ENCODE measurements at places on chromosomes 16 and 17. TPM values are rescaled to one million over a fixed set of nuclear protein-coding genes. Genes with fewer than 3 reads are reported as not detected.
A peak's percentile ranks its signal among the peaks of the same experiment; 100 is the strongest.

The CES1 gene
- total RNA-seq = 18.8 TPM

DNA sequence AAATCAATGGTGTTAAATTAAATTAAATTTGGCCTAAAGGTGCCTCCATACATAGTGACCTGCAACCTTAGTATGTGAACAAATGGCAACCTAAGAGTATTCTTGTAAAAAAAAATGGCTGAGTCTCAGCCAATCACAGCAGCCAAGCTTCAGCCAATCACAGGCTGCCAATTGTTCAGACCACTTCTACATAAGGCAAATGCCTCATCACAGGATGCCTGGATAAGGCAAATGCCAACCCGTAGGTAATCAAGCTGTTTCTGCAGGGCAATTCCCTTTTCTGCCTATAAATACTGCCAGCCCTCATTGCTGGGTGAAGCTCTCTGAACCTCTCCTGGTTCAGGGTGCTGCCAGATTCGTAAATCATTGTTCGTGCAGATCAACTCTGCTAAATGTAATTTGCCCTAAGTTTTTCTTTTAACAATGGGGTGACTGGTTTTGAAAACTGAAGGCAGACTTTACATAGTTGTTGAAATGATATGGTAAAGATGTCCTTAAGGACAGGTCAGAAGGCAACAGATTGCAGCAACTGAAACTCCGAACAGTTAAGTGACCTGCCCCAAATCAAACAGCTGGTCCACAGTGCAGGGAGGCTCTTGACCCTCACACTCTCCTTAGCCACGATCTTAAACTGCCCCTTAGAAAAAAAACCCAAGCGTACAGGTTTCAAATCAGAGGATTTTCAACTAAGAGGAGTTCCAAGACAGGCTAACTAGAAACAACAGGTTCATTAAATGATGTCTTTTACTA is 50.3 kb downstream of the N4BP1 start:
- DNase-seq = no peak

The C16orf92 gene
- total RNA-seq = not detected

GRCh38 chr17:14310101-14310500 is 9.2 kb downstream of the HS3ST3B1 start:
- no peak for DNase-seq

The MIS12 gene
- 14.2 TPM for total RNA-seq

- no peak for DNase-seq
Observed at GRCh38 chr16:27670071-27670810, 120.3 kb downstream of the KATNIP start.

The OR2C1 gene
- total RNA-seq = 1.2 TPM

The CIITA gene
- total RNA-seq = 7.5 TPM

- DNase-seq = no peak
Observed at GRCh38 chr17:77184474-77184873, 43.7 kb downstream of the SEC14L1 start.

The ASPHD1 gene
- 5.5 TPM for total RNA-seq

- DNase-seq = no peak
Observed at GRCh38 chr17:58412064-58412703, 5.2 kb downstream of the RNF43 start.

GRCh38 chr16:50534556-50534955 is 13.6 kb upstream of the NKD1 start:
- DNase-seq = no peak

GRCh38 chr17:37755455-37755854 is 10.6 kb upstream of the HNF1B start:
- no peak for DNase-seq

The FBXW10 gene
- total RNA-seq = not detected

The CD68 gene
- total RNA-seq = 19.3 TPM

- DNase-seq = no peak
Observed at GRCh38 chr17:73347351-73347750, 35.5 kb upstream of the CDC42EP4 start.

- DNase-seq = no peak
Observed at GRCh38 chr16:57383276-57384247, 11.3 kb downstream of the CX3CL1 start.

- no peak for DNase-seq
Observed at GRCh38 chr17:12257176-12257575, 236.5 kb downstream of the MAP2K4 start.

GRCh38 chr17:64281962-64282752 is 19.1 kb upstream of the TEX2 start:
- DNase-seq = peak; percentile 60

The HOXB5 gene
- total RNA-seq = not detected

The SDK2 gene
- total RNA-seq = 3.1 TPM

GRCh38 chr16:19859603-19860002 is 25.0 kb downstream of the GPRC5B start:
- DNase-seq = no peak

GRCh38 chr17:33052856-33053255 is 61.2 kb downstream of the SPACA3 start:
- no peak for DNase-seq

- DNase-seq = no peak
Observed at GRCh38 chr17:75959051-75959838, 18.4 kb upstream of the FBF1 start.

The SLC16A6 gene
- 0.90 TPM for total RNA-seq

DNA sequence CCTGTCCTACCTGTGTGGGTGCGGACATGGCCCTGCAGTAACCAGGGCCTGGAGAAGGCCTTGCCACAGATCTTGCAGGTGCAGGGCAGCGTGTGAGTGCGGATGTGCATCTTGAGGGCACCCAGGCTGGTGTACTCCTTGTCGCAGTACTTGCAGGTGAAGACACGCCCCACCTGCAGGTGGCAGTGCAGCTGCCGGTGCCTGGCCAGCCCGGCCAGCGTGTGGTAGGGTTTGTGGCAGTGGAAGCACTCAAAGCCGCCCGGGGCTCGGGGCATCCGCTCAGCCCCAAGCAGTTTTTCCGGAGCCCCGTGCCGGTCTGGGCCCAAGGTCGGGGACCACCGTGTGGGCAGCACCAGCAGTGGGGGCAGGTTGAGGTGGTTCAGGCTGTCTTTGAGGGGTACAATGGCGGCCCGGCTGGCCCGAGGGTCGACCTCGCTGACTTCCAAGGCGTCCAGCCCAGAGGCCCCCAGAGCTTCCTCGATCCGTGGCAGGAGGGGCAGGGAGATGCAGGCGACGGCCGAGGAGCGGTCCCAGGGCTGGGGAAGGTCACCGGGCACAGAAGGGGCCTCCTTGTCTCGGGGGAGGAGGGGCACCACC is 5.1 kb downstream of the SNAI3 start:
- no peak for DNase-seq

GRCh38 chr16:14502256-14502875 is 127.7 kb downstream of the PARN start:
- DNase-seq = no peak

All from tibial nerve (tissue), 4 donors.